ENCODE measurements at places on chromosomes 1 and 21.
A peak's percentile ranks its signal among the peaks of the same experiment; 100 is the strongest.

GRCh38 chr1:32208891-32209328, at the start of gene DCDC2B:
Gene DCDC2B (plus strand): TSS chr1:32209089. CDS start chr1:32209094, 5 bp downstream.
- DNase-seq: no peak

GRCh38 chr1:219476716-219477115, 136.2 kb downstream of the ZC3H11B start:
- no peak for DNase-seq

GRCh38 chr21:46544824-46545223, 60.1 kb downstream of the S100B start:
- DNase-seq: no peak

- no peak for DNase-seq
Measured at GRCh38 chr1:157403608-157404007, 148.7 kb downstream of the FCRL5 start.

- DNase-seq: no peak
Measured at GRCh38 chr1:104592926-104593325, 843.2 kb downstream of the AMY1C start.

DNA sequence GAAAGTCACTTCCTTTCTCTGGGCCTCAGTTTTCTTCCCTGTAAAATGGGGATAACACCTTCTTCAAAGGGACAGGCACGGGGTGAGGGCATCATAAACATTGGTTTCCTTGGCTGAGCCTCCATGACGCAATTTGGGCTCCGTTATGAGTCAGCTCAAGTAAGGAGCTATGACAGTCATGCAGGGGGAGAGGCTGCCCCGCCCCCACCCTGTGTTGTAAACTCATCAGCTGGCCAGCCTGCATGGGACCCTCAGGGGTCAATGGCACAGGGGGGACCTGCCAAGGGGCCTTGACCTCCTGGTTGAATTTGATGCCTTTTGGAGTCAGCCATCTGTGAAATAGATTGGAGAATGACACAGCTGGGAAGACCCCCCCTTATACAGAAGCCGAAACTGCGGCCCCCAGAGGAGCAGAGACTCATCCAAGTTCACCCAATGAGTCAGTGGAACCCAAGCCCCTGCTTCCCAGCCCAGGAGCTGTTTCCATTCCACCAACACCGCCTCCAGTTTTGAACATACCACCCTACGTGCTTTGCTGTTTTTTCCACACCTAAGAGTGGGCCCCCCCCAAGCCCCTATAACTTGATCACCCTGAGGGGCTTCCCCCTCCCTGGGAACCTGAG, 36.8 kb upstream of the RUNX3 start:
- peak; percentile 74 for DNase-seq

DNA sequence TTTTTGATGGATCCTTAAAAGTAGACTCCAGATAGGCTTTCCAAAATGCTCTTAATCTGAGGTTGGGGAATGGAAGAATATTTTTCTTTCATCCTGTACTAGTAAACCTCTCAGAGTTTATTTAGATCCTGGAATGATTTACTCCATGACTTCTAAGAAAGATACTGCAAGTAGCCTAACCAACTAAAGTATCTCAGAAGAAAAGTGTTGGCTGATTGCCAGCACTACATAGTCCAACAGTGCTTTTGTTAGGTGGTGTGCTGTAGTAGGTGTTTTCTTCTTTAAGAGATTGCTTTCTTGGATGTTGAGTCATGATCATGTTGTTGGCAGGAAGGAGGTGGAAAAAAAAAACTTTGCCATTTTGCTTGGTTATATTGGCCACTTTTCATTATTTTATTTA, 119.8 kb downstream of the OSBPL9 start:
- no peak for DNase-seq

DNA sequence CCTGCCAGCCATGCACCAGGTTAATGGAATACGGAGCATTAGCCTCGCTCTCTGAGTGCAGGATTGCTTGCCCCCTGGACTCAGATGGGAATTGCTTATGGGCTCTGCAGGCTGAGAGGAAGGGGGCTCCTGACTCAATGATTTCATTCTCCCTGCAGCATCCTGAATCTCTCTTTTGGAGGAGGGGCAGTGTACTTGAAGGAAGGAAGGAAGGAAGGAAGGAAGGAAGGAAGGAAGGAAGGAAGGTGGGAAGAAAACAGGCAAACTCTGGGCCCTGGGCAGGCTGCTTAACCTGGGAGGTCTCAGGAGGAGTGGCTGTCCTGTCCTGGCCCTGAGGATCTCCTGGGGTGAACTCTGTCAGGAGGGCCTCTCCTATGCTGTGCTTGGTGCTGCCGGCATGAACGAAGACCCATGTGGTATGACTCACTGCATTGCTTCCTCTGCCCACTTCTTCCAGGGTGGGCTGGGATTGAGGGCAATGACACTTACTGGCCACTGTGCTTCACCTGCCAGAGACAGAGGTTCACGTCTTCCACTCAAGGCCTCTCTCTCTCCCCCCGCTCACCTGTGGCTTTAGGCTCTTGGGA, 257.1 kb upstream of the CSF3R start:
- DNase-seq: no peak

GRCh38 chr1:30635391-30635975, 87.9 kb downstream of the MATN1 start:
- no peak for DNase-seq

Measured in GM20000 (cell line).